ENCODE measurements at places on chromosomes 4 and X.

DNA sequence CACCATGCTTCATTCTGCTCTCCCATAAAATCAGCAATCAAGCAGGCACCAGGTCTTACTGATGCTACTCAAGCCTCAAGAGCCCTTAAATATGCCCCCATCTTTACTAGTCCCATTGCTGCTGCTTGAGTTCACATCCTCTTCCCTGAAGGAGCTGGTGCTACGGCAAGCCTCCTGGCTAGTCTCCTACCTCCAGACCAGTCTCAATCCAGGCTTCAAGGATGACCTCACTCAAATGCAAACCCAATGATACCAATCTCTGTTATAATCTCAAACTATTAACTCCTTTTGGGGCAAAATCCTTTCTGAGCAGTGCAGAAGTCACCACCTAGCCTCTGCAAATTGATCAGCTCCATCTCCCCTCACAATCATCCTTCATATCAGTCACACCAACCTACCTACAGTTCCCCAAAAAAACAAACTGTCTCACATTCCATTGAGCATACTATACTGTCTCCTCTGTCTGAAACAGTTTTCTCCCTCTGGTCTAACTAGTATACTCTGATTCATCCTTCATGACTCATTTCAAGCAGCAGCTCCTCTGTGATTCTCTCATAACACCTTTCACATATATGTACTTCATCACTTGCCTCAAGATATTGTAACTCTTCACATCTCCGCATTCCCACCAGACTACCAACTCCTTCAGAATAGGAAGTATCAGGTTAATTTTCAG is 30.0 kb downstream of the PAPSS1 start:
- DNase-seq, result no peak

DNA sequence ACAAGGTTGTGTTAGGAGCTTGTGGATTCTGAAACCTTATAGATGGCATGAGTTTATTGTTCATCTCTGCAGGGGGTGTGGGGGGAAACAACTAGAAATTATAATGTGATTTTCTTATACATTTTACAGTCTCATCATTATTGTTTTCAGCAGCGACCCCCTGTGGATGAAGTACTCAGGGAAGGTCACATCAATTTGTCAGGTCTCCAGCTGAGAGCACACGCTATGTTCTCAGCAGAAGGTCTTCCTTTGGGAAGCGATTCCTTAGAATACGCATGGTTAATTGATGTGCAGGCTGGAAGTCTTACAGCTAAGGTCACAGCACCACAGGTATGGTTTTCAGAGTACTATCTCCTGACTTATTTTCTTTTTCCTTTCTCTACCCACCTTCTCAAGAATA is 72.2 kb downstream of the BLTP1 start:
- no peak for DNase-seq

GRCh38 chr4:89855236-89855635 is 18.3 kb upstream of the SNCA start:
- no peak for DNase-seq

DNA sequence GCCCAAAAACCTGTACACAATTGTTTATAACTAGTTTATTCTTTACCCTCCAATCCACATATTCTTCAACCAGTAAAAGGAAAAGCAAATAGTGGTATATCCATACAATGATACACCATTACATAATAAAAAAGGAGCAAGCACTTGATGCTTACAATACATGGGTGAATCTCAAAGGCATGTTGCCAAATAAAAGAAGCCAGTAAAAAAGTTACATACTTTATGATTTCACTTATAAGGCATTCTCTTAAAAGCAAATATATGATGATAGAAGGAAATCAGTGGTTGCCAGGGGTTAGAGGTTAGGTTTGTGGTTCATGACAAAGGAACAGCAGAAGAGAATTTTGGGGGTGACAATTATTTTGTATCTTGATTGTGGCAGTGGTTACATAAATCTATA is 896.1 kb upstream of the LCORL start:
- no peak for DNase-seq

- no peak for DNase-seq
These were observed 91.3 kb downstream of the RASGEF1B start for GRCh38 chr4:81380437-81380836.
